Hypothalamus (tissue), 51 donors: ENCODE measurements at places on chromosomes 12 and 14.

DNA sequence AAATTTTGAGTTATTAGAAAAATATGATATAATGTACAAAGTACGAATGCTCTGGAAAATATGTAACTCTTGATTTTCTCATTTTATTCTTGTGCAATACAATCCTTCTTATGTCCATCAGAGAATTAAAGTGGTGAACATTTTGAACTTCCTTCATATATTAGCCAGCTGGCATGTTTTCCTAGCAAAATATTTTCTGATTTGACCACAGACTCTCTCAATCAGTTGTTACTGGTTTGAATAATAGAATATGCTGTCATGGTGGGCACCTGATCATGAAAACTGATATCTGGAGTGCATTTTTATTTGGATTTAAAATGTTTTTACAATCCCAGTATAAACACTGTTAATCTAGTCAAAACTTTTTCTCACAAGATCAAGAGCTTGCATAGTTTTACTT is 24.2 kb downstream of the PARPBP start:
- no peak for DNase-seq

DNA sequence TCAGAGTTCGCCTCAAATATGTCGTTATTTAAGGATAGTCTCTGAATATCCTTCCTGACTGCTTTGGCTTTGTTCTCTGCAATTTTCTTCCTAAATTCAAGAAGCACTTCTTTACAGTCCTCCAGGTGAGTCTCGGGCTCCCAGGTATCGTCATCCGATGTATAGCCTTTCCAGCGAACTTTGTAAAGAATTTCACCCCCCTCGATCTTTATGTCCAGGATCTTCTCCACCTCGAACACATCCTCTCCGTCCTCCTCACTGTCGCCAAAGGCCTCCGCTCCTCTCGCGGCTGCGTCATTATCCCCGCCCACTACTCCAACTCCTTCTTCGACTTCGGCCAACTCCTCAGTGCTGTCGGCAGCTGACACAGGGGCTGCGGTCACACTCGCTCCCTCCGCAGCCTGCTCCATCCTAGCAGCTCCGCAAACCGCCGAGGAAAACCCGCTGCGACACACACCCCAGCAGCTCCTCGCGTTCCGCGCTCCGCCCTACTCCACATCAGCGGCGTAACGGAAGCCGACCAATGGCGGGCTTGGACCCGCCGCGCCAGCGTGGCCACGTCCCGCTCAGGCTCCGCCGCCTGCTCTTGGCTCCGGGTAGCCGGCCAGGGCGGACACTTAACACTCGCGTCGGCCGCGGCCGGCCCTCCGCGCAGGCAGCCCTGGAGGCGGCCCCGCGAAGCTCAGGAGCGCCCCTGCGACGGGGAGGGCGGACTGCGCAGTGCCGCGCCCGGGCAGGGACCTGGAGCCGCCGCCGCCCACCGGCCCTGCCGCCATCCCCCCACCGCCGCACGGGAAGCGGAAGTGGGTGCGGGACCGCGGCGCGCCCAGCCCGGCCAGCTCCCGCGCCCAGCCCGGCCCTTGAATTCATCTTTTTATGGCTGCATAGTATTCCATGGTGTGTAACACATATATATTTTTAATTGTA is 4.1 kb downstream of the CD163L1 start:
- DNase-seq: no peak

DNA sequence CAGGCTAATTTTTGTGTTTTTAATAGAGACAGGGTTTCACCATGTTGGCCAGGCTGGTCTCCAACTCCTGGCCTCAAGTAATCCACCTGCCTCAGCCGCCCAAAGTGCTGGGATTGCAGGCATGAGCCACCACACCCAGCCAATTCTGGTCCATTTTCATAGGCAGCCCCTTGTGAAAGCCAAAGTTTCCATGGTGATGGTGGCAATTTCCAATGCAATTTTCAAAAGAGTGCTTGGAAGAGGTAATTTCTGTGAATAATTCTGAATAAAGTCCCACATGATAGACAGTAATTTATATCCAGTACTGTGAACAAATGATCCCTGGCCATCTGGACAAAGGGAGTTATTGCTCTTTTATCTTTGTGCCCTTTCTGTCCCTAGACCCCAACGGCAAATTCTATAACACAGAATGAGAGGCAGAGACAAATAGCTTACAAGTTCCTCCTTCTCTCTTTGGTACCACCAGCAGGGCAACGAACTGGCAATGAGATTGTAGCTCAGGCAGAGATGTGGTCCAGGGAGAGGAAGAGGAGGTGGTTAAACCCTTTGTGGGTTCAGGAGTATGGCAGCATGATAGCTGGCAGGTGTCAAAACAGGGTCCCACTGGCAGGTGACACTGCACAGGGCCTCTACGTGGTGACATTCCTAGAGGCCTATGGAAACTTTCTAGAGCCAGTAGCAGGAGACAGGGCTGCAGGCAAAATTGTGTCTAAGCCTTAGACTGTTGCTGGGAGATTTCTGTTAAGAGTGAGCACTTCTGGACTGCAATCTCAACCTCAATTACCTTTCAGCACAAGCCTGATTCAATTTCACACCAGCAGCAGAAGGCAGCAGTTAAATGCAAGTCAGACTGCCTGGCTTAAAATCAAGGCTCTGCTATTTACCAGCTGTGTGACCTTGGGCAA is 46.5 kb downstream of the NT5DC3 start:
- no peak for DNase-seq

- DNase-seq: no peak
These were observed 2.3 kb downstream of the ISCU start for GRCh38 chr12:108564724-108565123.

GRCh38 chr12:116613256-116613655 is 54.1 kb downstream of the MAP1LC3B2 start:
- DNase-seq: no peak

- no peak for DNase-seq
These were observed 152.4 kb upstream of the PELI2 start for GRCh38 chr14:55965851-55966250.

GRCh38 chr14:22560662-22561365 is 28.2 kb downstream of the DAD1 start:
- no peak for DNase-seq

DNA sequence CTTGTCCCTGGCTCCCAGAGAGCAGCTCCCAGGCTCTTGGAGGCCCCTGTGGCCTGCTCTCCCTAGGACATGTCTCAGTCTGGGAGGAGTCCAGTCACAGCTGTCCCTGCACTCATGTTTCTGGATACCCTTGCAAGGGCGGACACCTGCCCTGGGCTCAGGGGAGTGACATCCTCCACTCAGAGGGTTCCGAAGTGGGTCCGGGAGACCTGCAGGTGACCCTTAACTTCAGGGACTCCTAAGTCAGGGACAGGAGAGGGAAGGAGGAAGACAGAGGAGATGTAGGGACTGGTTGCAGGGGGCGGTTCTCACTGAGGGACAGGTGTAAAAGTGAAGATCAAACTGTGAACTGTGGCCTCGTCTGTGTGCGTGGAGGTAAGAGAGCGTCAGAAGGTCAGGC is 37.6 kb downstream of the CACNA2D4 start:
- no peak for DNase-seq

GRCh38 chr12:96248136-96248931 is 54.2 kb downstream of the ELK3 start:
- DNase-seq: peak; percentile 27

- DNase-seq: no peak
These were observed 91.8 kb upstream of the RIC8B start for GRCh38 chr12:106682594-106683234.

DNA sequence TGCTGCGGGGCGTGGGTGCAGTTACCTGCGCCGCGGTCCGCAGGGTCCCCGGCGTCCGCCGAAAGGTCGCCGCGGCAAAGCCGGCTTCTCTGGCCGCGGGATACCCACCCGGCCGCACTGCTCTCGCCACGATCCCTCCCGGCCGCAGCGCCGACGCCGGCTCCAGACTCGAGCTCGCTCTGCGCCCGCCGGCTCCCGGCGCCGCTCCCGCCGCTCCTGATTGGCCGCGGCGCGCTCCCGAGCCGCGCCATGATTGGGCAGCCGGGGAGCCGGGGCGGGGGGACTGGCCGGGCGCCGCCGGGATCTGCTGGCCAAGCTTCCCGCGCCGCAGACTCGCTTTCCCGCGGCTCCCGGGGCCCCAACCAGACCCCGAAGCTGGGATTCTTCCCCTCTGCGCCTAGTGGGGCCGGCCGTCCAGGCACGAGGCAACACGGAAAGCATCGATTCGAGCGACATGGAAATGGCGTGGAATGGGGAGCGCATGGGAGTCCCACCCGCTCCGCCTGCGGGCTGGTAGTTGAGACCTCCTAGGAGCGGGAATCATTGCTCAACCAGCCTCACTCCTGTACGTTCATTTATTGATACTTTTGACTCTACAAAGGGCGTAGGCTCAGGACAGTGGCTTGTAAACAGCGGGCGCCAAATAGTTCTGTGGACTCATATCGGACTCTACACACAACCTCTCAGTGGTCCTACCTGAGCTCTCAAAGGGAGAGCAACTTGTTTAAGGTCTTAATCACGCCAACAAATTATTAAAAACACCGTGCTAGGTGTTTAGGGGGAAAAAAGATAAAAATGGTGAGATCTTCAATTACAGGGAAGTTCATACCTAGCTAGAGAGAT is 36.4 kb upstream of the STON2 start:
- peak; percentile 78 for DNase-seq

- DNase-seq: no peak
These were observed 21.2 kb downstream of the GNG2 start for GRCh38 chr14:51881636-51882035.

- DNase-seq: no peak
These were observed 37.7 kb downstream of the LRRC74A start for GRCh38 chr14:76863724-76864407.

DNA sequence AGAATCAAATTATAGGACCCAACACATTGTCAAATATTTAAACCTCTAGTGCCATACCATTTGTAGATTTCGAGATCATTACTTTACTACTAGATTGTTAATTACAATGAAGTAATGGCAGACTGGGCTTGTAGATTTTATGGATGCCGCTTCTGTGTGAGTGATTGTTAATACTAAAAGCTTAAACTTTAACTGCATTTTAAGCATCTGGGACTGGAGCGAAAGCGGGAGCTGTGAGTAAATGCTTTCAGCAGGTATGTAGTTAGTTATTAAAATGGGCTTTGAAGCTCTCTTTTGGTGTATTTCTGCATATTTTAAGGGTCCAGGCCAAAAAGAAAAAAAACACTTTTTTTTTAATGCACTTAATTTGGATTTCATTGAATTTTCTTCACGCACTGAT is 519.3 kb downstream of the MED13L start:
- DNase-seq: no peak

GRCh38 chr14:59313144-59313651 is 124.7 kb downstream of the DAAM1 start:
- no peak for DNase-seq

DNA sequence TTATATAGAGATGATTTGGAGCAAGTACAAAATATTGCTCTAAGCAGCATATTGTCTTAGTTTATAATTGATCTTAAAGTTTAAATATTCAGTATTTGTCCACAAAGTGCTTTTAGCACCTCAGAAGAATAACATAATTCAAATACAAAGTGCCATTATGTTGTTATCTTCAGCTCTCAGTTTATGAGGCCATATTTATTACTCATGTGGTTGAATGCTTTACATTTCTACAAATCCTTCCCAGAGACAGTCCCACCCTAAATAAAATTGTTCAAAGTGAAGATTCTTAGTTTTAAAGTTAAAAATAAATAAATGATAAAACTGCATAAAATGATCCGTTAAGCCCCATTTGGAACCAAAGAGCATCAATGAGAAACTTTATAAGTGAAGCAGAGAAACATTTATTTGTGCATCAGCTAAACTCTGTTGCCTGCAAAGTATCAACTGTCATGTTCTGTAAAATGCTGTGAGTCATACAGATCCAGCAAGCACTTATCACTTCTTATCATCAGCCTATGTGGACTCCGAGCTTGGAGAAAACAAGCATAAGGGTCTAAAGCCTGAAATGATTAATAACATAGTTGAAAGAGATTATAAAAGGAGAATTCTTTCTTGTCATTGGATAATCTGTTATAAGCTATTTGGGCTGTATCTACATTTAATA is 218.9 kb downstream of the ADAMTS20 start:
- no peak for DNase-seq

DNA sequence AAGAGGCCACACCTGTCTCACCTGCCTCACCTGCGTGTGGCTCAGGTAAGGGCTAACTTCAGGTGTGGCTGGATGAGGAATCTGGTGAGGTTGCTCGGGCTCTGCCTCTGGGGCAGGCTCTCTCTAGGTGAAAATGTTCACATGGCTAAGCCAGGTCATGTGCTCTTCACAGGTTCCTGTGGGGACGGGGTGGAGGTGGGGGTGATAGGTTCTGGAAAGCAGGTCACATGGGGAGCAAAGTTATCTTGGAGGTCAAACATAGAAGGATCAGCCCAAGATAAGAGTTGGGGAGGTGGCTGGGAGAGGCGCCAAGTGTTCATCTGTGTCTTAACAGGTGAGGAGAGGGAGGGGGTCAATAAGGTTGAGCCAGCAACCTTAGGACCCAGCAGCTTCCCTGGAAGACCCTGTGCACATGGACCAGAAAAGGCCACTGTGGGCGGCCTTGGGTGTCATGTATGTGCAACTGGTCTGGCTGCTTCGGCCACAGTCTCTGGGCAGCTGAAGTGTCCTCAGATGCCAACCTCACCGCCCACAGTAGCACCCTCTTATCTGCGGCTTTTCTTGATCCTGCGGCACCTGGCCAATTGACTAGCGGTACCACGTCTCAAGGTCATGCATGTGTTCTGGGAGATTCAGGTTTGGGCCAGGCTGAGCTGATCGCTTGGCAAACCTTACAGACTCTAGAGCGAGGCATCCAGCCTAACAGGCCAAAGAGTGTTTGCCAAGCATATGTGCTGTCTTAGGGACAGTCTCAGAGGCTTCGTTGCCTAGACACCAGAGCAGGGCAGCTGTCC is 60.5 kb downstream of the CACNA1C start:
- DNase-seq: no peak

GRCh38 chr14:33714527-33715226 is 236.2 kb downstream of the EGLN3 start:
- no peak for DNase-seq

DNA sequence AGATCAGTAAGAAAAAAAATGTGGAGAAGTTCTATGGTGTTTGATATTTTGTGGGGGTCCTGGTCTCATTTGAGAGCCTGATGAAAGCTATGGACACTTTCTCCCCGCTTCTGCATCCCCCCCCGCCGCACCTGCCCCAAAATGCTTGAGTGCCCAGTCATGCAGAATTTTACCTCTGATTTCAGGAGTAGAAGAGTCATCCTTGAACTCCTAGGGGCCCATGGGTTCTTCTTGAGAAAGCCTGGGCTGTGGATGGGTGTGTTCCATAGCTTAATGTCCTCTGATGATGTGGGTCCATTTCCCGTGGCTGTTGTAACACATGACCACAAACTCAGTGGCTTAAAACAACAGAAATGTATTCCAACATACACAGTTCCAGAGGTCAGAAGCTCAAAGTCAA is 248.8 kb upstream of the PWP1 start:
- no peak for DNase-seq

DNA sequence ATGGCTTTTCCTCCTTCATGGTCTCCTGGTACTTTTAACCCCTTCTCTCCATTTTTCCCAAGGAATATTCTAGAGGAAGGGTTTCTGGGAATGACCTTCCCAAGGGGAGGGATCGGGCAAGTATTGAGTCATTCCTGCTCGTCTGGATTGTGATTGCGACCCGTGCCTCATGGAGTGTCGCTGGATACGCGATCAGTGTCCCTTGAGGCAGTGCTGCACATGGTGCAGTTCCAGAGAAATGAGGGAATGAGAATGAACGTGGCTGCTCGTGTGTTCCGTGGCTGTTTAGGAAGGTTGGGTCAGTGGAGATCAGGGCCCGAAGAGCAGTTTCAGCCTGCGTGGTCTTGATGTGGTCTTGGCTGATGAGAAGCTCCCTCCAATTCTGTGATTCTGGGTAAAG is 234.4 kb downstream of the CACNA1C start:
- no peak for DNase-seq

GRCh38 chr12:104669089-104669721 is 212.5 kb downstream of the CHST11 start:
- DNase-seq: peak; percentile 80

- DNase-seq: no peak
These were observed 619.3 kb downstream of the SNAPC1 start for GRCh38 chr14:62381311-62382070.
